NCI-H1092 (cell line): ENCODE measurements at places on chromosomes 5 and 9.

DNA sequence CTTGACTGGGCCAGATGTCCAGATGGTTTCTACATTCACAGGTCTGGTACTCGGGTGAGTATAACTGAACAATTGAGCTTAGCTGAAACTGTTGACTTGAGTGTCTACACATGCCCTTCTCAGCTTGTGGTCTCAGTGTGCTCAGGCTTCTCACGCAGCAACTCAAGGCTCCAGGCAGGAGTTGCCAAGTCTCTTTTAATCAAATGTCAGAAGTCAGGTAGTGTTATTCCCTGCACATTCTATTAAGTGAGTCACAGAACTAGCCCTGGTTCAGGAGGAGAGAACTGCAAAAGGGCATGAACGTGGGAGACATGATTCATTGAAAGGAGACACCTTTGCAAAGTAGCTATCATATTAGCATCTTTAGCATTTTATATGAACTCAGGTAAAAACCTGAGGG, 199.3 kb upstream of the ACTBL2 start:
- DNase-seq = no peak

DNA sequence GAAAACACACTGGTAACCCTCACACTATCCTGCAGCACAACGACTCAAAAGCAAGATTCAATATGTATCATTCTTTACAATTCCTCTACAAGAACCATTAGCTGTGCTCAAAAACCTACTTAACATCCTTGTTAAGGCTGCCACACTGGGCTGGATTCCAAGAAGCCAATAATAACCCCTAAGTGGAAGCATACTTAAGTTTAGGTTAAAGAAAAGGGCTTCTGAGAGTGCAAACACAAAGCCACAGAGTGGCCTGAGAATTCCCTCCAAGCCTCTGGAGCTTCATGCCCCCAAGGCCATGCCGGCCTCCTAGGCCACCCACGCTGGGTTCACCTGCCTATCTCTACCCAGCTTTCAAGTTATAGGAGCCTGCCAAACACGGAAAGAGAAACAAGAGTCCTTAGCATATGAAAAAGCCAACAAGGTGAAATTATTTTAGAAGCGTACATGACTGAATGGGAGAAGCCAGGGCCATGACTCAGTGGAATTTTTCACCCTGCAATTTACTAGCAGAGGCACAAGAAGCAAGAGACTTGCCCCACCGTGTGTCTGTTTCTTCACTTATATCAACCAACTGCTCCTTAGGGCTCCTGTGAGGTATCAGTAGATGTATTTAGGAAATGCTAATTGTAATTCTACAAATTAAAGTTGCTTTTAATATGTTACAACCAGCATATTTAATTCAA, 293.0 kb downstream of the SPOCK1 start:
- no peak for DNase-seq

DNA sequence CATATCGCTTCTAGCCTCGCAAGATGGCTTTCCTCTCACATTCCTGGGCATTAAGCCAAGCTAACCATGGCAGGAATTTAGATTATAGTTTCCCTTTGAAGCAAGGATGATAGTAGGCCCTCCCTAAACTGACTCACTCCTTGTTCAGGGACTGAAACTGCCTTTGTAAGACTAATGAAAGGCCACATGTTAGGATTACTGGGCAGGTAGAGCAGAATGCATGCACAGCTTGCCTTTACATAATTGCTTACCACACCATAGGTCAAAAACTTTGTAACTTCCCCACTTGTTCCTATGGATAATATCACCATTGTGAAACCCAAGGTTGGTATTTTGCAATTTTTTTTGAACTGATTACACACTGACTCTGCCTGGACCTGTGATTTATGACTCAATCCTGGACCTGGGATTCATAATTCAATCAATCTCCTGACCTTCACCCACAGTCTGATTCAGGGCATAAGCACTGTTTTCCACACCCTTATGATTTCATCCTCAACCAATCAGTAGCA, 41.0 kb upstream of the PRDM9 start:
- DNase-seq = no peak

- no peak for DNase-seq
Measured at GRCh38 chr5:138490648-138491283, 25.5 kb downstream of the EGR1 start.

GRCh38 chr9:137619240-137620047, 639 bp downstream of the EHMT1 start:
- no peak for DNase-seq

DNA sequence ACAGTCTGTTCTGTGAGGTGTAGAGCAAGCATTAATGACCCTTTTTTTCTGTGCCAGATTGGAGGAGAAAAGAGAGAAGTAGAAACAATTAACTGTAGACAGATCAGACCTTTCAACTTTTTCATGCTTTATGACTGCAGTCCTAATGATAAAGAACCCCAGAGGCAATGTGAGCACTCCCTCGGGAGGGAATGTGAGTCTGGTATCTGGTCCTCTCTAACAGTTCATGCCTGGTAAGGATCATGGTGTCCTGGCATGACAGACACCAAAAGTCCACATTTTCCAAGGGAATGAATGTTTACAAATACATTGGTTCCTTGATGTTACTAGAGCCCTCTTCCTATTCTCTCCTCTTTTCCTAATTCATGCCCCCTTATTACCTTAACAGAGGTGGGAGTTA, 70.3 kb downstream of the MTAP start:
- DNase-seq = no peak

- DNase-seq = no peak
Measured at GRCh38 chr5:156394642-156395305, 67.8 kb downstream of the SGCD start.
